ENCODE measurements at places on chromosomes 2 and 18. TPM values are rescaled to one million over a fixed set of nuclear protein-coding genes. Genes with fewer than 3 reads are reported as not detected.

DNA sequence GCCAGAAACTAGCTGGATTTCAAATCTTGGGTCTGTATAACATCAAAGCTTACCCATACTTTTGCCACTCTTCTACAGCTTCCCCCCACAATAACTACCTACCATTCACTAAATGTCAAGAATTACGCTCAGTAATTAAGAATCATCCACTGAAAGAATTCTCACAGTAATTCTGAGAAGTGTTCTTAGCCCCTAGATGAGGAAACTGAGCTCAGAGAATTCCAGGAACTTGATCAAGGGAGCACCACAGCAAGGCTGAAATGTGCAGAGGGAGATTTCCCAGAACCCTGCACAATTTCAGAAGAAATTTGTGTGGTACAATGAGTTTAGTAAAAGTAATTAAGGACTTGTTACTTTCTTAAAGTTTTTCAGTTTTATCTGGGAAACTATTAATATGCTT lies 194.5 kb upstream of the STK17B start:
- DNase-seq: no peak

The GKN1 gene
- not detected for total RNA-seq

The ANKRD53 gene
- total RNA-seq: 1.7 TPM

GRCh38 chr18:36476433-36476832 lies 178.9 kb downstream of the FHOD3 start:
- DNase-seq: no peak

The C2orf15 gene
- not detected for total RNA-seq

The NAT8 gene
- not detected for total RNA-seq

DNA sequence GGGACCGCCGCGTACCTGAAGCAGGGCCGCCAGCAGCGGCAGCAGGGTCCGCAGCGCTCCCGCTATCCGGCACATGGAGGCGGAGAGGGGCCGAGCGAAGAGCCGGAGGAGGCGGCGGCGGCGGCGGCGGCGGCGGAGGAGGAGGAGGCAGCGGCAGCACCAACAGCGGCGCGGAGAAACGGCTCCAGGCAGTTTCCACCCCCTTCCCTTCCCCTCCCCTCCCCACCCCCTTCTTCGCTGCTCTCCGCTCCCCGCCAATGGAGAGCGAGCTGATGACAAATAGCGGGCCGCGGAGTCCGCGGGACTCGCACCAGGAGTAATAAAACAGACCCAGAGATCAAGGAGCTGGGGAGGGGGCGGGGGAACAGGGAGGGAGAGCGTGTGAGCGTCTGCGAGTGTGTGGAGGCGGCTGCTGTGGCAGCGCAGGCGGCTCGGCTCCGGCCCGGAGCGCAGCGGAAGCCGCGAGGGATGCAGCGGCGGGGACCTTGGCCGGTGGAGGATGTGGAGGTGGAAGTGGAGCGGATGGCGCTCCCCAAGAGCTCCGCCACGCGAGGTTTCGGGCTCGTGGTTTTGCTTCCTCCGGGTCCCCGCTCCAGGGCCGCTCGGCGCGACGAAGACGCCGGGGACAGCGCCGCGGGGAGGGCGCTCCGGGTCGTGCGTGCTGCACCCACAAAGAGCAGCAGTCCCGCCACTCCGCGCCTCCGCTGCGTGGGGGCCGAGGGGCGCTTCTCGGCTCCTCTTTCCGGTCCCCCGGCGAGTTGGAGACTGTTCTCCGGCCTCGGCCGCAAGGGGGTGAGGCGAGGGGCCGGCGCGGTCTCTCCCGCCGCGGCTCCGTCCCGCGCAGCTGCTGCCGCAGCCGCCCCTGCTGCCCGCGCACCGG lies at the start of gene CDH2:
Gene CDH2 (minus strand): TSS at position 183 of the 880 bp plus-strand sequence. CDS start 108 bp downstream, at position 75.
- no peak for DNase-seq

GRCh38 chr2:61177727-61178549 lies 15.9 kb downstream of the C2orf74 start:
- DNase-seq: peak; percentile 35

DNA sequence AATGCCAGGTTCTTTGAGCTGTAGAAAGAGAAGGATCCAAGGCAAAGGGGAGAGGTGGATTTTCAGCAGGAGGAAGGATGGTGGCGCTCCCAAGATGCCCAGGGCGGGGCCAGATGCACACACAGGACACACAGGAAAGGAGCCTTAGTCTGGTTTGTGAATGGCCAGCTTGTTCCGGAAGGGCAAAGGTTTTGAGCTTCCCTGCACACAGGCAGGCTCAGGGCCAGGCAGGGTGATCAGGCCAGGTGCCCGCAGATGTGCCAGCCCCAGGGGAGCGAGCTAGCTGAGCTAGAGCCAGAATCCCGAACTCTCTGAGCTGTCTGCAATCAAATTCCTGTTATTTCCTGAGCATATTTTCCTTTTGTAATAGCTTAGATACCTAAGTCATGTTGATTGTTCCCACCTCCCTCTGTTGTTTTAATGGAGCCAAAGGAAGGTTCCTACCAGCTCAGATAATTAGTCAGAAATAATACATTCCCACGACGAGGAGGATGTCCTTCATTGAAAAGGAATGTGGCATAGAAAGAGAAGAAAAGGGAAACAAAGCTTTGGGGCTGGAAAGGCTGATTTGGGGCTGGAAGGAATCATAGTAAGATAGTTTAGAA lies 13.7 kb upstream of the OTOF start:
- DNase-seq: no peak

DNA sequence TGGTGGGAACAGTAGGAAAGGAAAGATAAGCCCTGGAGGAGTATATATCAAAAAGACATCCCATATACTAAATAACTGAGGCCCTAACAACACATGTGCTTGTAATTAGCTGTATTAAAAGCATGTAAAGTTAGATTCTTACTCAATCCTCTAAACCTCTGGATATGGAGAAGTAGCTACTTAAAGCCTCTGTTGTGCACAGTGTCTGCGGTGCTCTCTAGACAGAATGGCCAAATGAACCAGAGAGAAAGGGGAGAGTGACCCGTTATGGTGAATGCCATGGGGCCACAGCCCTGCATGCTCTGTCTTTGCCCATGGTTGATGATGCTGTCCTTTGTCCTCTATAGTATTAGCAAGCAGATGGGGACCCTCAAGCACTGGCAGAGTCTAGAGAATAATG lies 104.4 kb upstream of the SLC8A1 start:
- DNase-seq: no peak

DNA sequence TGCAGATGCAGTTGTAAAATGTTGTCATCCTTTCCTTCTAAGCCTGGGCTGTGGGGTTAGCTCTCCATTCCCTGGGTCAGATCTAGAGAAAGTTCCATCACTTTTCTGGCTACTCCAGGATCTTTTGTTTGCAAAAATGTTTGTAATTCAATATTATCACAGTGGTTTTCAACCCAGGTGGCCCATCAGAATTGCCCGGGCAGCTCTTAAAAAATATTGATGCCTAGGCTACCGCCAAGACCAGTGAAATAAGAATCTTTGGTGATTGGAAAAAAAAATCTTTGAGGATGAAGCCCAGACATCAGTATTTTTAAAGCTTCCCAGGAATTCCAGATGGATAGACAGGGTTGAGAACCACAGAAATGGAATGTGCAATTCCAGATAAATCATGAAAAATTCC lies 232.5 kb upstream of the SPRED2 start:
- DNase-seq: no peak

- no peak for DNase-seq
Measured at GRCh38 chr2:174446531-174446930, 40.3 kb downstream of the GPR155 start.

DNA sequence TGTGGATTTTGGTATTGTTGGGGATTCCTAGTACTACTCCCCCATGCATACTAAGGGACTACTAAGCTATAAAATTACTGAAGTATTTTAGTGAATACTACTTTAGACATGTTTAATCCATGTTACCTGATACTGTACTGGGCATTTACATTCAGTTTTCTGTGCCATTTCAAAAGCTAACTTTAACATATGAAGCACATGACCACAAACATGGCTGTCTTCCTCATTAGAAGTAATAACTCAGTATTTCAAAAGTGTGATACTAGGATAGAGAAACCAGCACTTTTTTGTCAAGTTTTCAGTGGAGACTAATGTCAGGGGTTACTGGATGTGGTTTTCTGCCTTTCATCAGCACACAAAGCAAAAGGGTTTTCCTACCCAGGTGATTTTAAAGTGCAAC lies 27.9 kb downstream of the WDR33 start:
- DNase-seq: no peak

Data from transverse colon (tissue), 4 donors.